ENCODE measurements at places on chromosomes 6 and 20.

DNA sequence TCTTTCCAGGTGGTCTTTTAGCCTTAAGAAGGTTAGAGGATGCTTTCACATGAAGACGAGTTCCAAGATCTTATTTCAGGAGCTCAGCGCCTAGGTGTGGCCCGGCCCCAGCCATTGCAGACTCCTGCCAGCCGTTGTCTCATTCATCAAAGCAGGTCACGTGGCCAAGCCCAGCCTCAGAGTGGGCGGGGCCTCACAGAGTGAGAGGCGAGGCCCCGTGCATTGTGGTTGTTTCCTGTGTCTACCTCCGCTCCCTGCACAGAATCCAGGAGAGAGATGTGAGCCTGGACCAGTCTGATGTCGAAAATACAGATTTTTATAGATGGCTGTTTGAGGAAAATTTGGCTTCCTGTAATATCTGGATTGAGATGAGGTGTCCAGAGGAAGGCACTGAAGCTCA is 49.2 kb upstream of the CST5 start:
- DNase-seq, result no peak

- no peak for DNase-seq
These were observed 116.1 kb upstream of the BACH2 start for GRCh38 chr6:90412538-90413369.

DNA sequence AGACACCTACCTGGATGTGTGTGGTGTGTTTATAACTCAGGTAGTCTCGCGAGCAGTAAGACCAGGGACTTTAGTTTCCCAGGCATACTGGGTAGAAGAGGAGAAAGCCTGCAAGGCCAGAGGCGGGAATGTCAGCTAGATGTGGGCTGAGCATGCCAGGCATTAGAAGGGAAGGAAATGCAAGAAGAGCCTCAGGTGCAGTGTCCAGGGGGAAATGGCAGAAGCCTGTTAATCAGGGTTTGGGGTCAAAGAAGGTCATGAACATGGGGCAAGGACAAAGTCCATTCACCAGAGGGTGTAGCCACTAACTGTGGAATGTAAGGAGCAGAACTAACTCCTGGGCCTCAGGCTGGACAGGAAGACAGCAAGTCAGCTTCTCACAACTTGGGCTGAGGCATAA is 305.0 kb downstream of the SMOC2 start:
- no peak for DNase-seq

GRCh38 chr6:7922596-7922995 is 12.0 kb upstream of the TXNDC5 start:
- DNase-seq, result no peak

DNA sequence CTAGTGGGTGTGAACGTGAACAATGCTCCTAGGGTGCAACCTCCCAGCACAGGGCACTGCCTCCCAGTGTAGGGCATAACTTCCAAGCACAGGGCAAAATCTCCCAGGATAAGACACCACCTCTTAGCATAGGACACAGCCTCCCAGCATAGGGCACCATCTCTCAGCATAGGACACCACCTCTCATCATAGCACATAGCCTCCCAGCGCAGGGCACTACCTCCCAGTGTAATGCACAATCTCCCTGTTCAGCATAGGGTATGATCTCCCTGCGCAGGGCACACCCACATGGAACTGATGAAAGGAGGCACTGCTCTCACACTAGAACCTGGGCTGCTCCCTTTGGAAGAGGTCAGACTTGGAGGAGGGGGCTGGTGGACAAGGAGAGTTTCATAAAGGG is 21.3 kb upstream of the CST1 start:
- DNase-seq, result no peak

Data from activated CD4-positive, alpha-beta T cell treated with anti-CD3 and anti-CD28 coated beads for 24 hours (primary cell).